Pancreas (tissue), 10 donors: ENCODE measurements at places on chromosomes 3 and 15. TPM values are rescaled to one million over a fixed set of nuclear protein-coding genes. Genes with fewer than 3 reads are reported as not detected.

The TPRA1 gene
- 12.6 TPM for total RNA-seq

The HRH1 gene
- 0.26 TPM for total RNA-seq

The SELENOT gene
- total RNA-seq = 36.9 TPM

The CCR3 gene
- not detected for total RNA-seq

The ADCY5 gene
- 10.4 TPM for total RNA-seq

The CLDN18 gene
- 8.1 TPM for total RNA-seq

The ATP8B4 gene
- total RNA-seq = 0.63 TPM

- no peak for DNase-seq
These were observed 58.9 kb upstream of the TP63 start for GRCh38 chr3:189572249-189572648.

DNA sequence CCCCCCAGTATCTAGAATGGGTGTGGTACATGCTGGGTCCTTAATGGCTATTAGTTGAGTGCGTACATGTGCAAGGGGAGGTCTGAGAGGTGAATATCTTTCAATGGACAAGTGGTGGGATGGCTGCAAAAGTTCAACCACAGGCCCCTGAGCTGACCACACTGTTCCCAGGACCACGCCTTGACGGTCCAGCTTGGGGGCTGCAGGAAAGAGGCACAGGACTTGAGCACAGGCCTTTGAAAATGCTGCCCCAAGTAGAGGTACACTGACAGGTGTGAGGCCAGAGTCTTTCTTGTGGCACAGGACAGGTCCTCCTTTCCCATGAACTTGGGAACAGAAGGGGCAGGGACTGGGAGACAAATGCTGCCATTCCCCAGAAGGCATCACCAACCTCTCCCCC, 24.0 kb downstream of the AMOTL2 start:
- no peak for DNase-seq

DNA sequence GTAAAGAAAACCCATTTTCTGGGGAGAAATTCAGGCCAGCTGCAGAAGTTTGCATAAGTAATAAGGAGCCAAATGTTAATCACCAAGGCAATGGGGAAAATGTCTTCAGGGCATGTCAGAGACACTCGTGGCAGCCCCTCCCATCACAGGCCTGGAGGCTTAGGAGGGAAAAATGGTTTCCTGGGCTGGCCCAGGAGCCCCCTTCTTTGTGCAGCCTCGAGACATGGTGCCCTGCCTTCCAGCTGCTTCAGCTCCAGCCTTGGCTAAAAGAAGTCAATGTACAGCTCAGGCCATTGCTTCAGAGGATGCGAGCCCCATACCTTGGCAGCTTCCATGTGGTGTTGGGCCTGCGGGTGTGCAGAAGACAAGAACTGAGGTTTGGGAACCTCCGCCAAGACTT, 20.6 kb upstream of the TRIM59 start:
- no peak for DNase-seq

GRCh38 chr3:54591157-54591556, 336.7 kb downstream of the LRTM1 start:
- DNase-seq = no peak

- DNase-seq = no peak
These were observed 31.6 kb downstream of the PIK3CB start for GRCh38 chr3:138803006-138803653.

- no peak for DNase-seq
These were observed 46.1 kb downstream of the CACNA2D3 start for GRCh38 chr3:54168451-54168850.

- DNase-seq = no peak
These were observed 12.5 kb downstream of the PATL2 start for GRCh38 chr15:44698641-44699040.

- no peak for DNase-seq
These were observed 282.8 kb downstream of the CTNNB1 start for GRCh38 chr3:41482134-41482533.

DNA sequence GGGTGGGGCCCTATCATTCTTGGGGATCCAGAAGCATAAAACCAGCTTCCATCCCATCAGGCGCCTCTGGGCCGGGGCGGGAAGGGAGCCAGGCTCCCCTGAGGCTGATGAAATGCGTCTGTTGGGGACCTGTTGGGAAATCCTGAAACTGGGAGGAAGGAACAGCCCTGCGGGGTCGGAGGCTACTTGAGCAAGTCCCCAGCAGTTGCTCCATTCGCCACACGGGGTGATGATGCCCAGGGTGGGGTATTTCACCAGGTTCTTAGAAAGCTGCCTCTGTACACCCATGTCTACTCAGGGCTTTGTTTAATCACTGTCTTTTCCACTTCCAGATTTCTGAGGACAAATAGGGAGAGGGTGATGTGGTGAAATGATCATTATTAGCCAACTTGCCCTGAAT, 25.4 kb upstream of the TSEN2 start:
- DNase-seq = no peak

DNA sequence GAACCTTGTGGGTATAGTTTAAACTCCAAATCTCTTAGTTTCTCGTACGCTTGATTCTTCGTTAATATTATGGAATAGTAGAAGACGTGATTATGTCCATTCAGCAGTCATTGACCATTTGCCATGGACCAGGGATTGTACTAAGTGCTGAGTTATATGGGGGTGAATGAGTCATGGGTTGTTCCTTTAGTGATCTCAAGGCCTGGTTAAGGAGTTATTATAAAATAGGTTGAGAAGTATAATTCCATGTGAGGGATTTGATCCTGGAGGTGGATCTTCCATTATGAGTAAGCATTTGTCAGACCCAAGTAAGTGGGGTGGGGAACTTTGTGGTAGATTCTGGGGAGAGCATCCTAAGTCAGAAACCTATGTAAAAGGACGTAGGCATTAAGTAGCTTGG, 15.4 kb downstream of the NR2C2 start:
- DNase-seq = no peak

DNA sequence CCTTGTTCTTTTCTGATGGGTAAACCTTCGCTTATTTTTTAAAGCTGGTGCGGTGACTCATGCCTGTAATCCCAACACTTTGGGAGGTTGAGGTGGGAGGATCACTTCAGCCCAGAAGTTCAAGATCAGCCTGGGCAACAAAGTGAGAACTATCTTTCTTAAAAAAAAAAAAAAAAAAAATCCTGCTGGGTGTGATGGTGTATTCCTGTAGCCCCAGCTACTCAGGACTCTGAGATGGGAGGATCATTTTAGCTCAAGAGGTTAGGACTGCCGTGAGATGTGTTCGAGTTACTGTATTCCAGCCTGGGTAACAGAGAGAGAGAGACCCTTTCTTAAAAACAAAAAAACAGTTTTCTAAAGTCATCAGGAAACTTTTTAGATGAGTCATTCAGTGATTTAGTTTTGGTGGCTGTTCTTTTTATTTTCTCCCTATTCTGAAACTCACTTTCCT, 37.7 kb downstream of the SLMAP start:
- no peak for DNase-seq
